ENCODE measurements at places on chromosomes 4 and X. TPM values are rescaled to one million over a fixed set of nuclear protein-coding genes. Genes with fewer than 3 reads are reported as not detected.
A peak's percentile ranks its signal among the peaks of the same experiment; 100 is the strongest.

- no peak for DNase-seq
- peaks cover 9% of the 10 kb centered on the region for H3K4me1 ChIP-seq
- H3K36me3 ChIP-seq: no peaks in the 10 kb centered on the region
- H3K27ac ChIP-seq: peak overlapping the region; percentile 90
Observed at GRCh38 chr4:54548098-54548620, 109.6 kb upstream of the KIT start.

- DNase-seq: no peak
- H3K36me3 ChIP-seq: no peaks in the 10 kb centered on the region
- no peaks in the 10 kb centered on the region for H3K4me1 ChIP-seq
- H3K27me3 ChIP-seq: no peaks in the 10 kb centered on the region
- no peak overlapping the region for H3K4me3 ChIP-seq
Observed at GRCh38 chr4:141080668-141081067, 52.6 kb downstream of the RNF150 start.

DNA sequence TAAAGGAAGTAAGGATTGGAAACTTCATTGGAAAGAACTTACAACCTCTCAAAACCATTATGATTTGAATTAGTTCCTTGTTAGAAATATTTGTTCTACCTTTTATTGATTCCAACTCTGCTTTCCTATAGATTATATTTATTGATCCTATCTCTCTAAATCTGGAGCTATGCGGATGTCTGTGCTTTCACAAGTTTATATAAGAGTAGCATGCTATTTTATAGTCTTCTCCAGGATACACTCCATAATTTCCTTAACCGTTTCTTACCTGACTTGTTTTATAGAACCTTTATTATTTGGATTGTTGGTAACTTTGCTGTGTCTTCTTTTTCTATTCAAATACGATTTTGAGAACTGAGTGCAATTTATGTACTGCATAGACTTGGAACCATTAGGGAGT is 668.1 kb downstream of the RAPGEF2 start:
- H3K36me3 ChIP-seq: no peaks in the 10 kb centered on the region
- H3K4me1 ChIP-seq: no peaks in the 10 kb centered on the region
- H3K27me3 ChIP-seq: no peaks in the 10 kb centered on the region
- H3K27ac ChIP-seq: no peak overlapping the region
- DNase-seq: no peak
- no peak overlapping the region for H3K4me3 ChIP-seq

DNA sequence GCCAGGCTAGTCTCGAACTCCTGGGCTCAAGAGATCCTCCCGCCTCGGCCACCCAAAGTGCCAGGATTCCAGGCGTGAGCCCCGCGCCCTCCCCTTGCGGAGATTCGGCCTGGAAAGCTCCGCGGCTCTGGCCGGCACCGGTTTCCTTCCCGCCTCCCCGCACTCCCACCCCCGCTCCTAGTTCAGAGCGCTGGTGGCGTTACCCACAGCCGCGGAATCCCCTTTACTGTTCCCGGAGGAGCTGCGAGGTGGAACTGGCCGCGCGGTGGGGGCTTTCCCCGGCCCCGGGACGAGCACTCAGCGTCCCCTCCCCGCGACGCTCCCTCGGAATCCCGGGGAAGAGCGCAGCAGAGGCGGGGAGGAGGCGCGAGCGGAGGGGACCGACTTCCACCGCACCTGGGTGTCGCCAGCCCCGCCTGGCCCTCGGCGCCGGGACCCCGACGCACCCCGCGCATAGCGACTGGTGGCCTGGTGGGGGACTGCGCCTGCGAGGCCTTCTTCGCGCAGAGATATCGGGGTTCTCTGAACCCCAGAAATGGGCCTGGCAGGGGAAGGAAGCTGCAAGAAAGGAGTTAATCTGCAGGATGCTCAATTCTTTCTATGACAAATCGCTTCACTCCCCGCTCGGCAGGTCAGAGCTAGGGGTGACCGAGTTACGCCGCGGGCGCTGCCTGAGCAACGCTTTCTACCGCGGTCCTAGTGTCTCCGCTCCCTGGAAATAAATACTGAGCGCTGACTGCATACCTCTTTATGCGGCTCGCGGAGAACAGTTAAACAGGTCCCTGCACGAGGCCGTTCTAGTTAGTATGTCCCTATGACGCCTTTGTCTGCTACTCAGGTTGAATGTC is 14.6 kb upstream of the SLC25A4 start:
- H3K27me3 ChIP-seq: peaks cover 64% of the 10 kb centered on the region
- H3K27ac ChIP-seq: no peak overlapping the region
- peak overlapping the region; percentile 71 for H3K4me3 ChIP-seq
- DNase-seq: no peak
- H3K36me3 ChIP-seq: no peaks in the 10 kb centered on the region

DNA sequence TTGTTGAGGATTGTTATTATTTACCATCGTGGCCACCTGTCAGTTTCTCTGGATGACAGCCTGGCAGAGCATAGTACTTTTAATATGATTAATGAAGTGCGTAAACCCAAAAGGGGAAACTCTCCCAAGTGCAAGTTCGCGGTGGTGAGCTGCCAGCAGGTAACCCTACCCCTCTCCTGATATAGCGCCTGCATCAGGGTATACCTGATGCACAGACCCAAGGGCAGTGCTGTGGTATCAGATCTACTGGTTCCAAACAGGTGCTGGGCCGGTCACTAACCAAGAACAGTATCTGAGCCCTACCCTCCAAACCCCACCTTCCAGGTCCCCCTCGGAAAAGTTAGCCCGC is 1.6 kb downstream of the RNF150 start:
- H3K4me1 ChIP-seq: peaks cover 8% of the 10 kb centered on the region
- no peaks in the 10 kb centered on the region for H3K36me3 ChIP-seq
- no peak for DNase-seq
- H3K27ac ChIP-seq: no peak overlapping the region

DNA sequence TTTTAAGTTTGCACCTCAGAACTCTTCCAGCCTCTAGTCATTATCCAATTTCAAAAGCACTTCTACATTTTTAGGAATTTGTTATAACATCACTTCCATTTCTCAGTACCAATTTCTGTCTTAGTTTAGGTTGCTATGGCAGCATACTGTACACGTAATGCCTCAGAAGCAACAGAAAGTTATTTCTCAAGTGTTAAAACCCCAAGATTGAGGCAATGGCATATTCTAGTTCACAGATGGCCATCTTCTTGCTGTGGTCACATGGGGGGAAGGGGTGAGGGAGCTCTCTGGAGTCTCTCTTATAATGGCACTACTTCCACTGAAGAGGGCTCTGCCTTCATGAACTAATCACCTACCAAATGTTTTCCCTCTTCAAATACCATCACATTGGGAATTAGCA is 220.3 kb upstream of the CTSO start:
- no peaks in the 10 kb centered on the region for H3K36me3 ChIP-seq
- no peaks in the 10 kb centered on the region for H3K4me1 ChIP-seq
- no peak for DNase-seq
- H3K27me3 ChIP-seq: no peaks in the 10 kb centered on the region
- no peak overlapping the region for H3K4me3 ChIP-seq
- H3K27ac ChIP-seq: no peak overlapping the region

TCEAL6 gene
- not detected for total RNA-seq

GRCh38 chr4:40173470-40173875 is 23.4 kb upstream of the RHOH start:
- peak overlapping the region; percentile 45 for H3K4me3 ChIP-seq
- peaks cover 8% of the 10 kb centered on the region for H3K27me3 ChIP-seq
- peaks cover 21% of the 10 kb centered on the region for H3K4me1 ChIP-seq
- DNase-seq: no peak
- peak overlapping the region; percentile 37 for H3K27ac ChIP-seq
